ENCODE measurements at places on chromosomes 7 and 10.

- DNase-seq, result no peak
Measured at GRCh38 chr10:114394531-114394930, 9.8 kb downstream of the AFAP1L2 start.

- no peak for DNase-seq
Measured at GRCh38 chr10:49655099-49655498, 24.4 kb upstream of the C10orf53 start.

DNA sequence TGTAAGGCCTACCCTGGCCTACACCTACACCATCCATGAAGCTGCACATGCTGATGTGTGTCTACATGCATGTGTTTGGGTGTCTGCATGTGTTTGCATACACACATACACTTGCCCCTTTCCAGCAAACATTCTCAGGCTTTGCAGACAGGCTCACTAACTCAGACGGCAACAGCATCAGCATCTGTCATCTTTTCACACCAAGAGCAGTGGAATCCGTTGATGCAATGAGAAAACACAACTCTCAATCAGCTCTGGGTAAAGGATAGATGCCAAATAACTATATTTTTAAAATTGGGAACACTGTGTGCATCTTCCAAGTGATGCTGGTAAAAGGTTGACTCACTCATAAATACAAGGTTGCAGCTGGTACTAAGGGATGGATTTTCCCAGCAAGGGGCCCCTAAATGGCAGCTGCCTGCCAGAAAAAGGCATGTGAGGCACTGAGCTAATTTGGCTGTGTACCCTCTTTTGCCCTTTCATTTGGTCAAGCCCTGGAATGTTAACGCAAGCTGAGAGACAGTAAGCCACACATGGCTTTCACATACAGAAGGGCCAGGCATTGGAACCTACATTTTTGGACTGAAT, 296.3 kb upstream of the NPSR1 start:
- DNase-seq, result no peak

- no peak for DNase-seq
Measured at GRCh38 chr10:3875842-3876235, 90.8 kb upstream of the KLF6 start.

DNA sequence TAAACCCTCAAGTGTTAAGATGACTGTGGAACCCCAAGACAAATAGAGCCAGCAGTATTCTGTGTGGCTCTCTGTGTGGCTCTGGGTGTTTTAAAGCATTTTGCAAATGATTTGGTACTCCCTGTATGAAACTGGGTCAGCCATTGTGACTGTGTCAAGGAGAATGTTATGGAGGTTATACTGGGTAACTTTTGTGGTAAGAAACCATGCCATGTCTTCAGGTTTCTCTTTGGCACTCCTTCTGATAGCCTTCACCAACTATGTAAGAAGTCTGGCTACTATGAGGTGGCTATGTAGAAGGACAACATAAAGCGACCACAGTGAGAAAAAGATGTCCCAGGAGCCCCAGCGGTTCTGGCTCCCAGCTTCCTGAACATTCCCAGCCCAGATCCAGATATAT, 226.6 kb upstream of the RHOBTB1 start:
- no peak for DNase-seq

DNA sequence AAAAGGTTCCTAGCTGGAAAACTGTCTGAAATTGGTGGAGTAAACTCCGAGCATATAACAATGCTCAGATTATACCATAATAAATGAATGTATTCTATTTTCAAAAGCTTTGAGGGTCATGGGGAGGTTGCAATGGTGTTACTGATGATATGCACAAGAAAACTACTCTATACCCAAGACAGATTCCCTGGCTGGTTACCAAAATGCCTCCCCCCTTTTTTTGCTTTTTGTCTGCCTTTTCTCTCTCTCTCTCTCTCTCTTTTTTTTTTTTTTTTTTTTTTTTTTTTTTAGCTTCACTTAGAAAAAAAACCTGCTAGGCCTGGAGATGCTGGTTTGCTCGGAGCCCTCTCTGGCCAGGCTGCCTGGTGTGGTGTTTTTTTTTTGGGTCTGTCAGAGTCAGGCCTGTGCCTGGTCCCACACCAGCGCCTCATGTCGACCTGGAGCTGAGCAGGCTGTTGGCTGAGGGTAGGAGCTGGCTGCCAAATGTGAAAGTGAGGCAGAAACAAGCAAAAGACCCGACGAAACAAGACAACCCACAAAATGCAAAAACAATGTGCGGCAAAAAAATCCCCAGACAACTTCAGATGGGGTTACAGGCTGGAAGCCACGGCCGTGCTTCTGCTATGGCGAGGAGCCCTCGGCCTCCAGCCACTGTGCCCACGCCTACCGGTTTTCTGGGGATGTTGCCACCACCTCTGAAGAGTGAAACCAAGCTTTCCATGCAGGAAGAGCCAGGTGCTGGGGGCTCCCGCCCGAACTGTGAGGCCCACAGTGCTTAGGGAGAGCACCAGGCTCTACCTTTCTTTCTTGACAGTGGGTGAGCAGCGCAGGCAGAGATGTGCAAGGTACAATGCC, 59.9 kb upstream of the EFCAB10 start:
- DNase-seq, result no peak

- no peak for DNase-seq
Measured at GRCh38 chr10:130963052-130963393, 348.5 kb downstream of the TCERG1L start.

DNA sequence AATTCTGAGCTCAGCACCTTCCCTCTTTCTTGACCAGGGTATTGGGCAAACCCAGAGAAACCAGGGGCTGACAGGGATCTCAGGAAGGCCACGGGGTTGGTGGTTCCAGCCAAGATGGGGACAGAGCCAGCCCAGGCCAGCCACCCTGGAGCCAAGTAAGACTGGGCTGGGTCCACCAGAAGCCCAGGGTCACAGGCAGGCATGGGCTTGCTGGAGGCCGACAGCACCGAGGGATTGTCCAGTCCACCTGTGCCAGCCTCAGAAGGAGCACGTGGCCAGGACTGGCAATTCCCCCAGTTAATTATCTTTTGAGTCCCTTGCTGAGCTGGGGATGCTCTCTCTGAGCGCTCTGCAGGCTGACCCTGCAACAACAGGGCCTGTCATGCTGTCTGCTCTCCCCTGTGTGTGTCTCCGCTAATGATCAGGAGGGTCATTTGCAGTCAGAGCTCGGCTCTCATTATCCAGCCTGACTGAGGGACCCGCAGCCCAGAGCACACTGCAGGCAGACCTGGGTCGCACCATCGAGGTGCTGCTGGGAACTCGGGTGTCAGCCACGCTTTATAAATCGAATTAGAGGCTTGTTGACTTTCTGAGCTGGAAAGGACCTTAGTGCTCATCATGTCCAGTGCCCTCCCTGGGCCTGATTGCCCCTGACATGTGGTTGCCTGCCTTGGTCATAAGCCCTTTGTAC, 69.5 kb upstream of the PPIF start:
- no peak for DNase-seq

GRCh38 chr10:114576132-114576487, 82.0 kb downstream of the ABLIM1 start:
- DNase-seq, result no peak

GRCh38 chr7:114109721-114110120, 190.9 kb upstream of the PPP1R3A start:
- DNase-seq, result no peak

- no peak for DNase-seq
Measured at GRCh38 chr7:40015790-40016296, 65.8 kb downstream of the CDK13 start.

- DNase-seq, result peak; percentile 12
Measured at GRCh38 chr10:122999347-122999746, 9.2 kb downstream of the IKZF5 start.

DNA sequence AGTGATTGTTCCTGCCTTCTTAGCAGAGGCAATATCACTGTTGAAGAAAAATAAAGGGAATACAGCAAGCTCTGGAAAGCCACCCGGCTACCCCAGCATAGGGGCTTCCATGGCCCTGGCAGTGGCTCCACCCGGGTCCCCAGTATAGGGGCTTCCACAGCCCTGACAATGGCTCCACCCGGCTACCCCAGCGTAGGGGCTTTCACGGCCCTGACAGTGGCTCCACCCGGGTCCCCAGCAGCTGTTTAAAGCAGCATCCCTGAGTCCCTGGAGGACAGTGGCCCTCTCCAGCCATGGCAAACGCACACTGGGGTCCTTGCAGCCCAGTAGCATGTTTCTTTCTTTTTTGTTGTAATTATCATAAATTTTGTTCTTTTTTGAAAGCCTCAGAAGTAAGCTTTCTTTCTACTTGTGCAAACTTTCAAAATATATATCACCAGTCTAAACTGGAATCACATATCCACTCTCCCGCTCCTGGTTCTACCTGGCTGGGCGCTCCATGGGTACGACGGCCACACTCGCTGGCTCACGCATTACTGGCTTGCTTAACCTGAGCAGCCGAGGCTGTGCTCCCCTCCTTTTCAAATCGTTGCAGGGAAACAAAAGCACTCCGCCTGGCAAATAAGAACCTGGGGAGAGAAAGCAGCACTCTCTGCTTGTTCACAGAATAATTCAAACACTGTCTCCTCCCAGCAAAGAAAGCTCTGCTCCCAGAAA, 62.1 kb downstream of the TCERG1L start:
- DNase-seq, result no peak

DNA sequence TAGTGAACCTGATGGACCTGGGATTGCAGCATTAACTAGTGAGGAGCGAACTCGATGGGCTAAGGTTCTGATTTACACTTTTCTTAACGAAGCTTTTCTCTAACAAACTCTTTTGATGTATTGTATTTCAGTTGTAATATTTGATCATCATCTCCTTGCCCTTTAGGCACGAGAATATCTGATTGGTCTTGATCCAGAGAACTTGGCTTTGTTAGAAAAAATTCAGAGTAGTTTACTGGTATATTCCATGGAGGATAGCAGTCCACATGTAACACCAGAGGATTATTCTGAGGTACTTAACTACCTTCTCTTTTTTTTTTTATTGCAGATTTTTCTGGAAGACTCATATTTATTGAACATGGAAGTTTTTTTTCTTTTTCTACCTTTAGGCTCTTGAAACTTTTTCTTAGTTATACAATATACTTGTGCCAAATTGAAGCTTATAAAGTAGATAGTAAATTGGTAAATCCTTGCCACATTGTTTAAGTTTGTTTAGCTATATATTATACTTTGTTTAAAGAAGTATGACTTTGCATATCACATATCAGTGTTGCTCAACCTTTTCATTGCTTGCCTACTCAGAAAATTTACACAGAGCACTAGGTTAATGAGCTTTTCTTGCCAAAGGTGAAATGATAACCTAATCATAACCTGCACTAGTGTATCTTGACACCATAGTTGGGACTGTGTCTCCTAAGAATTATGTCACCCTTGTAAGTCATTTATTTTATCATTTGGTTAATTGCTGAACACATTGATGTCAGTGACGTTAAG, 30.4 kb downstream of the CROT start:
- no peak for DNase-seq

DNA sequence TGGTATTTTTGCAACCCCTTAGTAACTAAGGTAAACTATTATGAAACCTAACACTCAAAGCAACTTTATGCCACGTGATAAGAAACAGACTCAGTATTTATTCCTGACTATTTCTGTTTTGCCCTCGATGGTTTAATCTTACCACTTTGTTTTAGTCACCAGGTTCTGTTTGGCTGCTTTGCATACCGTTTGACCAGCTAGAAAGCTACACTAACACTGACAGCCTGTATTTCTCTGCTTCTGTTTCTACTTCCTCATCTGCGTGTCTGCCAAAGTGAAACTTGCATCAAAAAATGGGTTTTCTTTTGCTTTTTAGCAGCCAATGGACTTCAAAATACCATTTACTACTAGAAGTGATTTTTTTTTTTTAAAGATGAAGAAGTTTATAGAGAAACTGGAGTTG, 802.5 kb downstream of the GRM8 start:
- no peak for DNase-seq

DNA sequence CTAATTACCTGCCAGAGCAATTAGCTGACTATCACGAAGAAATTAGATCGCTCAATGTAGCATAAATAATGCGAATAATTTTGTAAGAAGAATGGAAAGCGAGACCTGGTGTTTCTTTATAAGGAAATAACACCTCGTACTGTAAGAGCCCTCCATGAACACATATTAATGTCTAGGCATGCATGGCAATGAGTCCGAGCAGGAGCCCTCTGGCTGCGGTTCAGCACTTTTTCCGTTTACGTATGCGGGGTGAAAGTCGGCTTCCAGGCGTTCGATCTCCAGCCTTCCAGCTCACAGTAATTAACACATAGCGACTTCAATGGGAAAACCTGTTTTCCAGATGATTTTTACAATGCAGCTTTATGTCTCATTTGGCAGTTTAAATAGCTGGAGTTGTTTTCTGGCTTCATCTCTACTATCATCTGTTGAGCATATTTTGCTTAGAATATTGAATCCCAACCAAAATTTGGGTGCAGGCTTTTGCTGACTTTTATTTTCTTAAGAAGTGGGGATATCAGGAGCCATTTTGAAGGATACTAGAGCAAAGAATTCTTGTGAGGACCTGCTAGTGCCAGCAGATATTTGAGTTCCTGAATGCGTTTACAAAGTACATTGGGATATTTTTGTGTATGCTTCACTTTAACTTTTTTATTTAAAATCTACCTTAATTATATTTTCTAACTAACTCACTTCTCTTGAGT, 7.2 kb upstream of the SP8 start:
- no peak for DNase-seq

- no peak for DNase-seq
Measured at GRCh38 chr7:92837000-92837749, 802 bp upstream of the CDK6 start.

GRCh38 chr7:70040970-70041766, 442.9 kb downstream of the AUTS2 start:
- DNase-seq, result no peak

DNA sequence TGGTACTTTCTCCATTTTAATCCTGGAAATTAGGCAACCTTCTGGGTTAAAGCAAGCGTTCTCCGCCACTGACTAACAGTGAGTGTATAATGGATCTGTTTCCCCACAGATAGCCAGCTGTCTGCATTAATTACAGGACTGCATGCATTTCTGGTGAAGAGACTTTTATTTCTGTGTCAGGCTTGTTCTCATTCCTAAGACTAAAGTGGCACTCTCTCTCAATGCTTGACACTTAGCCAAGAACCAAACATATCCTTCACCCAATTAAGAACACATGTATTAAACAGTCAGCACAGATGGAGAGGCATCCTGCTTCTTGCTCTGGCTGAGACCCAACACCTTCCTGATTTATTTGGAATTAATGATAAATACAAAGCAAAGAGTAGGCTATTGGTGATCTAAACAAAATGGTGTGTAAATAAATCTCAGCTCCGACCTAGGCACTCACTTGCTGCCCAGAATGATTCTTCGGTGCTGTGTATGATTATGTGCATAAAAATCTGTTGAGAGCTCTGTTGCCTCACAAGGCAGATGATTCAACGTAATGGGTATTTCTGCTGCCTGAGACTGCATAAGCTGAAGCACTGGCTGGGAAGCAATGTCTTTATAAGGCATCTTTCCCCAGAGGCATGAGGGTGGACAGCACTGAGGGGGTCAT, 16.8 kb downstream of the CALU start:
- DNase-seq, result no peak

DNA sequence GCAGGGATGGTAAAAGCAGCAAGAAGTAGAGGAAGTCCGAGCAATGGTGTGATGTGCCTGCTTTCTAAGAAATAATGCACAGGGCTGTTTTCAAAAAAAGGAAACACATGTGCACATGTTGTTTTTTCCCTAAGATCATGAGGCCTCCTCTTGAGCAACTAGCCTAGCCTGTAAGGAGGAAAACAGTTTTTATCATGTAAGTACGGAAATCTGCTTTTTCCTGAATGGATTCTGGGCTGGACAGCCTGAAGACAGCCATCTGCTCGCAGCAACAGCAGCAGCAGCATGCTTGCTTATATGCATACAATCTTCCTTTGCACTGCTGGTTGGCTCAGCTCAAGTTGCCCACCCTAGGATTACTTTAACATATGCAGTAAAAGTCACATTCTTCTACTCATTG, 87.1 kb downstream of the HIBADH start:
- no peak for DNase-seq

All from T-helper 2 cell (primary cell).